ENCODE measurements at places on chromosomes 13 and 19. TPM values are rescaled to one million over a fixed set of nuclear protein-coding genes. Genes with fewer than 3 reads are reported as not detected.

DNA sequence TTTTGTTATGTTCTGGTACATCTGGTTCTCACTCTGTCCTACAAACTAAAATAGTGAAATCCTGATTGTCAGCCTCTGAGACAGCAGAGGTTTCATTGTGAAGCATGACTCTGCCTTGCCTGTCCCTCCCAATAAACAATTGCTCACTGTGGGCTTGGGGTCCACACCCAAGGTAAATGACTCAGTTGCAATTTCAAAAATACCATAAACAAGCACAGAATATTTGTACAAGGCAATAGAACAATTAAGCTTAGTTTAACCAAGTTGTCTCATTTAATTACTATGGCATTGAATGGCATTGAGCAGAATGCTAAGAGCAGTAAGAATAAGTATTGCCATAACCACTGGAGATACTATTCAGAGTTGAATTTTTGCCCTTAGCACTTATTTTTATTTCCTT, 353.6 kb downstream of the SPRY2 start:
- DNase-seq: no peak
- no peak overlapping the region for H3K27ac ChIP-seq
- no peaks in the 10 kb centered on the region for H3K27me3 ChIP-seq
- H3K4me3 ChIP-seq: no peak overlapping the region
- no peaks in the 10 kb centered on the region for H3K36me3 ChIP-seq

DNA sequence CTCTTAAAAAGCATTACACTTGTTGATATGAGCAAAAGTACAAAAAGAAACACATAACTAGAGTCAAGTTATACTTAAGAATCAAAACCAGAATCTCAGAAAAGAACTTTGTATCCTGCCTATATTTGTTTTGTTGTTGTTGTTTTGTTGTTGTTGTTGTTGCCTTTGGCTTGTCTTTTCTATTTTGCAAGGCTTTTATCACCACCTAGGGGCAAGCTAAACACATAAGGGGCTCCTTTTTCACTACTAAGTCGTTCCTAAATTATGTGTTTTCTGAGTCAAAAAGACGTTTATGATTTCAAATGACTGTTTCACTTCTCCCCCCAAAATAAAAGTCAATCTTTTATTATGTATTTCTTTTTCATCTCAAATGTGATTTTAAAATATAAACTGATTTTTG, 250.2 kb downstream of the RBM26 start:
- no peaks in the 10 kb centered on the region for H3K27me3 ChIP-seq
- no peak overlapping the region for H3K27ac ChIP-seq
- no peak for DNase-seq
- H3K4me1 ChIP-seq: no peaks in the 10 kb centered on the region
- H3K4me3 ChIP-seq: no peak overlapping the region
- no peaks in the 10 kb centered on the region for H3K36me3 ChIP-seq

- H3K27ac ChIP-seq: no peak overlapping the region
- H3K36me3 ChIP-seq: no peaks in the 10 kb centered on the region
- H3K4me1 ChIP-seq: no peaks in the 10 kb centered on the region
- no peaks in the 10 kb centered on the region for H3K27me3 ChIP-seq
- no peak for DNase-seq
These were observed 294.3 kb upstream of the MAB21L1 start for GRCh38 chr13:35770756-35771297.

DNA sequence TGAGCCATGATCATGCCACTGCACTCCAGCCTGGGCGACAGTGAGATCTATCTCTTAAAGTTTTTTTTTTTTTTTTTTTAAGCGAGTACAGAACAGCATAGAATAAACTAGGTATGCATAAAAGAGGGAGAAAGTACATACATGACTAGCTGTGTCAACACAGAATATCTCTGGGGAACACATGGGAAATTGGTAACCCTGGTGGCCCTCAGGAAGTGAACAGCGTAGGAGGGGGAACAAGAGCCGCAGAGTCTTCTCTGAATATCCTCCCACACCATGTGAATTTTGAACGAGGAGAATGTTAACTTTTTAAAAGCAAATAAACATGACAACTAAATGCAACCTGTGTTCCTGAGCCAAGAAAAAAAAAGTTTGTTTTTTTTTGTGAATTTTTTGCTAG, 15.2 kb downstream of the PHLDB3 start:
- no peak for DNase-seq
- H3K27ac ChIP-seq: no peak overlapping the region
- H3K4me3 ChIP-seq: no peak overlapping the region
- H3K27me3 ChIP-seq: no peaks in the 10 kb centered on the region

ZNF836 gene
- 17.7 TPM for total RNA-seq

CAPN12 gene
- total RNA-seq: 1.2 TPM
